ENCODE measurements at places on chromosomes 16 and 17.

GRCh38 chr16:48535831-48536613 lies 74.0 kb downstream of the N4BP1 start:
- DNase-seq: no peak

GRCh38 chr17:73911726-73912372 lies 267.6 kb upstream of the SDK2 start:
- DNase-seq: no peak

GRCh38 chr16:17647879-17648872 lies 177.4 kb upstream of the XYLT1 start:
- no peak for DNase-seq

- DNase-seq: no peak
Observed at GRCh38 chr16:6576606-6577005, 756.0 kb upstream of the RBFOX1 start.

- DNase-seq: no peak
Observed at GRCh38 chr16:12531937-12532336, 271.8 kb downstream of the CPPED1 start.

GRCh38 chr17:49899191-49899485 lies 51.3 kb upstream of the TAC4 start:
- DNase-seq: no peak

- DNase-seq: no peak
Observed at GRCh38 chr17:2178798-2179501, 124.0 kb downstream of the HIC1 start.

DNA sequence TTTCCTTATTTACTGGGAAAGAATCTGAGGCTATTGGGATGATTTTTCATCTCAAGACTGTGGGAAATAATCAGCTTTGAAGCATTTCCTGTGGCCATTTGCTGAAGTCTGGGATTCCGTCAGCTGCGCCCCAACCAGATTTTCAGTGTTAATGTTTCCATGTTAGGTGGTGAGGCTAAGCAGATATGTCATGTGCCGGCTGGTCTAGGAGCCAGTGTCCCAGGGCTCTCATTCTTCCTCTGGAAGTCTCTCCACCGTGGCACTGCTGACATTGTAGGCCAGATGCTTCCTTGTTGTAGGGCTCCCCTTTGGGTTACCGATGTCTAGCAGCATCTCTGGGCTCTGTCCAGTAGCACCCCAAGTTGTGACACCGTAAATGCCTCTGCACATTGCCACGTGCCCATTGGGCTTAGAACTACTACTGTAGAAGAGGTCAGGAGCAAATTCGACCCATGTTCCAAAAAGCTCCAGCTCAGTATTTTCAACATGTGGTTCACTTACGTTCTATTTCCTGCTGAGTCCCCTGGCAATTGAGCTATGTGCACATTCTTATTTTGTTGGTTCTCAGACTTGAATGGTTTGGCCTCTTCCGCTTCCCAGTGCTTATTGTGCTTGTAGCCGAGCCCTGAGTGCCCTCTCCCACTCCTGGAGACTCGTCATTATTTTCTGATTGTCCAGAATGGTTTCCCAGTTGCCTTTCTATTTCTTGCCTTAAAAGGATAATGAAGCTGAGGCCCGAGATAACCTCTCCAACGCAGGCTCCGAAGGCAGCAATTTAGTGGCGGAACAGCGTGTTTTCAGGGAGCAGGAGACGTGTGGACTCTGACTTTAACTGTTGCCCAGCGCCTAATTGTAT lies 82.2 kb downstream of the SPECC1 start:
- DNase-seq: no peak

GRCh38 chr16:2285731-2286191 lies 17.8 kb upstream of the RNPS1 start:
- DNase-seq: no peak

GRCh38 chr16:24499193-24499814 lies 40.1 kb upstream of the RBBP6 start:
- DNase-seq: no peak

- no peak for DNase-seq
Observed at GRCh38 chr16:60170196-60170595, 1436.1 kb upstream of the GOT2 start.

DNA sequence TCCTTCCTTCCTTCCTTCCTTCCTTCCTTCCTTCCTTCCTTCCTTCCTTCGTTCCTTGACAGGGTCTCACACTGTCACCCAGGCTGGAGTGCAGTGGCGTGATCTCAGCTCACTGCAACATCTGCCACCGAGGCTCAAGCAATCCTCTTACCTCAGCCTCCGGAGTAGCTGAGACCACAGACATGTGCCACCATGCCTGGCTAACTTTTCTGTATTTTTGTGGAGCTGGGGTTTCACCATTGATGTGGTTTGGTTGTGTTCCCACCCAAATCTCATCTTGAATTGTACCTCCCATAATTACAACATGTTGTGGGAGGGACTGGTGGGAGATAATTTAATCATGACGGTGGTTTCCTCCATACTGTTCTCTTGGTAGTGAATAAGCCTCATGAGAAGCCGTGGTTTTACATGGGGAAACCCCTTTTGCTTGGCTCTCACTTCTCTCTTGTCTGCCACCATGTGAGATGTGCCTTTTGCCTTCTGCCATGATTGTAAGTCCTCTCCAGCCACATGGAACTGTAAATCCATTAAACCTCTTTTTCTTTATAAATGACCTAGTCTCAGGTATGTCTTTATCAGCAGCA lies 90.3 kb upstream of the MPHOSPH6 start:
- DNase-seq: no peak

DNA sequence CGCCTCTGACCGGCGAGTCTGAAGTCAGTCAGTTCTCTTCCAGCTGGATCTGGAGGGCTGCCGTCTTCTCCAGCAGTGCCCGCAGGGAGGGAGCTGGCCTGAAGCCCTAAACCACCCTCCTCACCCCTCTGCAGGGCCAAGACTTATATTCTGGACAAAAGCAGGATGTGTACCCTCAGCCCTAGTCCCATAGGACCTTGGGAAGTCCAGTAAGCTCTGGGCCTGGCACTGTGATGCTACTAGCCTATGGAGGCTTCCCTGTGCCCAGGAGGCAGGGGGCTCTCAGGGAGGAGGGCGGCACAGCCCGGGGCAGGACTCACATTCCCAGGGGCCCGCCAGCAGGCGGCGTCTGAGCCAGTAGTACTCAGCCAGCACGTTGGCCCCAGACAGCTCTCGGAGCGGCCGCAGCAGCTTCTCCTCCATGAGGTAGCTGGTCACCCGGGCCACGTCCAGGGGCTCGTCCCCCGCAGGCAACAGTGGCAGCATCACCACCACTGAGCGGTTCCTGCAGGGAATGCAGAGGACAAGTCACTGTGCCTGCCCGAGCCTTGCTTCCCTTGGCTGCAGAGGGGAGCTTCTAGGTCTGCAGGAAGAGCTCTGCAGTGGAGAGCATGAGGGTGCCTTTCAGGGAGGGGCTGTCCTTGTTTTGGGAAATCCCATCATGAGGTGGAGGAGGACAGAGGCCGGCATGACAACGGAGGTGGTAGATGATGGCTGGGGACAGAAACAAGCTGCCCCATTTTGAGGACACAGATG lies 41.7 kb downstream of the RMI2 start:
- DNase-seq: no peak

DNA sequence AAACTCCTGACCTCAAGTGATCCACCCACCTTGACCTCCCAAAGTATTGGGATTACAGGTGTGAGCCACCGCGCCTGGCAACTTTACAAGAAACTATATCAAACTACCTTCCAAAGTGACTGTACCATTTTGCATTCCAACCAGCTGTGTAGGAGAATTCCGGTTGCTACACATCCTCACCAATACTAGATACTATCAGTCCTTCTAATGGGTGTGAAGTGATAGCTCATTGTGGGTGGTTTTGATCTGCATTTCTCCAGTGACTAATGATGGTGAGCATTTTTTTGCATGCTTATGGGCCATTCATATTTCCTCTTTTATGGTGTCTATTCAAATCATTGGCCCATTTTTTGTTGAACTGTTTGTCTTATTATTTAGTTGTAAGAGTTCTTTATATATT lies 37.7 kb downstream of the SCNN1B start:
- no peak for DNase-seq

GRCh38 chr16:57999971-58000705 lies at the start of gene ZNF319:
Gene ZNF319 (minus strand): TSS chr16:58000672. CDS start chr16:57998265, 2,407 bp downstream.
- no peak for DNase-seq

- DNase-seq: no peak
Observed at GRCh38 chr17:16106161-16106891, 106.7 kb downstream of the TTC19 start.

DNA sequence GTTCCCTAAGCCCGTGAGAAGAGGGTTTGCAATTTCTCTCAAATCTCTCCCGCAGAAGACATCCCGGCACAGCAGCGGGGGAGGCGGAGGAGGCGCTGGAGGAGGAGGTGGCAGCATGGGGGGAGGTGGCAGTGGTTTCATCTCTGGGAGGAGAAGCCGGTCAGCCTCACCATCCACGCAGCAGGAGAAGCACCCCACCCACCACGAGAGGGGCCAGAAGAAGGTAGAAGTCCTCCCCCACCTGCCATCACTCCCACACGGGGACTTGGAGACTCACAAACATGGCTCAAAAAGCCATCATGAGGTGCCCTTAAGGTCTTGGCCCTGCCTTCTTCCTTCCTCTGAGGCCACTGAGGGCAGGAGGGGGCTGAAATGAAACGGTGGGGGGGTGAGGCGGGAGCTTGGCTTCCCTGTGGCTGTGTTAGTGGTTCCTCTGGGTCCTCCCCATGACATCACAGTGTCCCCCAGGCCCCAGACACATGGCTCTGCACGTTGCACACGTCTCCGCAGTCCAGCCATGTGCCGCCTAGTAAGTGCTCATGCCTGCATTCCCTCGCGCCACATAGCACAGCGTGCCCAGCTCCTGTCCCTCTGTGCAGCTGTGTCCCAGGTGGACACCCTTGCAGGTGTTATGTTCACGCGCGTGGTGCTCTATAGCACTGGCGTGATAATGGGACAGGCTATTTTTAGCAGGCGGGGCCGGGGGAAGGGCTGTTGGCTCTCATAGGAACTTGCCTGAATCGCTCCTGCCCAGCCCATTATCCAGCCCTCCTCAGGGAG lies 6.9 kb downstream of the MLLT6 start:
- DNase-seq: no peak

GRCh38 chr16:63301349-63301748 lies 1265.1 kb upstream of the CDH8 start:
- no peak for DNase-seq

DNA sequence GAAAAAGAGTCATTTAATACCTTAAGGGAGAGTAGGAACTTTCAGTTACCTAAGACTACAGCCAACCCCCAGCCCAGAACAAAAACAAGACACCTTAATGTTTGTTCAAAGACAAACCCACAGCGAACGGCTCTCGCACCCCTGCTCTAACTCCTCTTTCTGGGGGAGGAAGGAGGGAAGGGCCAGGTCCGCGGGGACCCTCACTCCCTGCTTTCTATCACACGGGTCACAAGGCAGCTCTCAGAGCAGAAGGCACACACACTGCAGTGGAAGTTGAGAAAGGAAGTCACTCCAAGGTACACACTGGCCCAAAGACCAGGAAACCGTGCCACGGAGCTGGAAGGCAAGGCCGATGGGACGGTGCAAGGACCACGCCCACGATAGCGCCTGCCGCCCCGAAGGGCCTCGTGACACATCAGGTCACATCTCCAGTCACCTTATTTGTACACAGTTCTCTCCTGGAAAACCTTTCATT lies 10.0 kb downstream of the LITAFD start:
- DNase-seq: no peak

DNA sequence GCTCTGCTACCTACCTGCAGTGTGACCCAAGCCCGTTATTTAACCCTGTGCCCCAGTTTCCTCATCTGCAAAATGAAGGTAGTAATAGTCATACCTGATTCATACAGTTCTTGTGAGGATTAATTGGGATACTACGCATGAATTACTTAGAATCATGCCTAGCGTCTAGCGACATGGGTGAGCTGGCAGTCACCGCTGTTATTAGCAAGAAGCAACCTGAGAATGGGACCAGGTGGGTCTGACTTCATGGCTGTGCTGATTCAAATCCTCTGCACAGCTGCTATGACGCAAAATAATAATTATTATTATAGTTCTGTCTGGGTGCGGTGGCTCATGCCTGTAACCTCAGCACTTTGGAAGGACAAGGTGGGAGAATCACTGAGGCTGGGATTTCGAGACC lies 7.9 kb downstream of the SOCS1 start:
- DNase-seq: no peak

GRCh38 chr16:77971306-77972061 lies 50.9 kb upstream of the CLEC3A start:
- DNase-seq: peak; percentile 66

Measured in activated CD4-positive, alpha-beta T cell treated with anti-CD3 and anti-CD28 coated beads, Interleukin-2, amount 50 U/mL, for 4 hours (primary cell).